ENCODE measurements at places on chromosomes 4 and X.

- DNase-seq = no peak
These were observed 197.0 kb downstream of the CAMK2D start for GRCh38 chr4:113564493-113564892.

- no peak for DNase-seq
These were observed 28.7 kb downstream of the APLN start for GRCh38 chrX:129626026-129626425.

DNA sequence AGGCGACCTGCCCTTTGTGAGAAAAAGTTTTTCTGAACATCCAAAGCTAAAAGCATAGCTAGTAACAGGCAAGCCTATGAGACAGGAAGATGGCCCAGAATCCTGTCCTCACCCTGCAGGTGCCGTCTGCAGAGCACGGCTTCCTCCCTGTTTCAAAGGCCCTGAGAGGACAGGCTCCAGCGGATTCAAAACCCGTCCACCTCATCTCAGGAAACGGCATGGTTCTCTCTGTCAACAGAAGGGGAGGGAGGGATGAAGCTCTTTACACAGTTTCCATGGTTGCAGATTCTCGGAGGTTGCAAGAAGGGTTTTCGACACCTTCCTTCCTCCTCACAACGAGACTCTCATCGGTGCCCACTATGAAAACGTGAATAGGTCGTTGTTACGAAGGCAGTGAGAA lies 8.3 kb downstream of the PPP2R3B start:
- no peak for DNase-seq

DNA sequence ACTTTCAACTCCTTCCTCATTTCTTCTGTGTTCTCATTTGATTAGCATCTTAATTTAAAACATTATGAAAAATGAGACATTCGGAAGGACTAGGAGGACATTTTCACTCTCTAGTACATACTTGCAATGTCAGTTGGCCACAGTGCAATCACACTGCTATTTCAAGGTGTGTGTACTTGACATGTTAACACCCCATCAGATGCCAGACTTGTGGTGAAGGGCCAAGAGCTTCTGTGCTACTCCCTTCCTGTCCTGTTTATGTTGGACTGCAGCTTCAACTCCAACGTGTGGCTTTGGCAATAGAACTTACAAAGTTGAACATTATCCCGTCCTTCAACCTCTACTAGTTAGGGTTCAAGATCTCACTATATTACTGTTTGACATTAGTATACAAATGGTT lies 221.0 kb downstream of the PALLD start:
- DNase-seq = no peak

- no peak for DNase-seq
These were observed 13.3 kb downstream of the OFD1 start for GRCh38 chrX:13747836-13748235.

GRCh38 chrX:33968611-33969010 lies 163.5 kb downstream of the FAM47A start:
- no peak for DNase-seq

- DNase-seq = no peak
These were observed 17.7 kb upstream of the ELOVL6 start for GRCh38 chr4:110216129-110216528.

GRCh38 chr4:74391890-74392475 lies 27.0 kb downstream of the EREG start:
- no peak for DNase-seq

DNA sequence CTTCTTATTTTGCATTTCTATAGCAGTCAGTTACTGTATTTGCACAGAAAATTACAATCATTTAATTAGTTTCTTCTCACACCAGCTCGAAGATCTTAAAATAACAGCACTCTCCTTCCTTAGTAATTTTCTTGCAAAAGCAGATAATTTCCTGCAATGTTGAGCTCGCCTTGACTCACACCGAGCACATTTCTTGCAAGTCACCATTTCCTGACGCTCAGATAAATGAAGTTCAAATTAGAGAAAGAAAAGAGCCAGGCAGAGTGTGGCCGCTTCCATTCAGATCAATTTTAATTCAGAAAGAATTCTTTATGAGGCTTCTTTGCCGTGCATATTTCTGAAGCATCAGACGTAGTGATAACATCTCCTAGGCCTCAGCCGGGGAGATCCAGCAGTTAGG lies 10.1 kb downstream of the SORCS2 start:
- no peak for DNase-seq

DNA sequence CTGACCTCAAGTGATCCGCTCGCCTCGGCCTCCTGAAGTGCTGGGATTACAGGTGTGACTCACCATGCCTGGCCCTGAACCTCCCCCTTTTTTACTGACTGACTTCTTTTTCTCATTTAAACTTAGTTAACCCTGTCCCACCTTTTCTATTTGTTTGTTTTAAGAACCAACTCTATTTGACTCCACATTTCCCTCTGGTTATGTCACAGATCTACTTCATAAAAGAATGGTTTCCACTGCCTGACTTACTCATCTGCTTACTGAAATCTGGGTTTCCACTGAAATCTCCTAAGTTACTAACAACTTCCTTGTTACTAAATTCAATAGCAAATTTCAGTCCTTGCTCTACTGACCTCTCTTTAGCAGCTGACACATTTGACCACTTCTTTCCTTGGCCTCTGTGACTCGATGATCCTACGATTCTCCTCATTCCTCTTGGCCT lies 28.0 kb upstream of the NSUN7 start:
- DNase-seq = no peak

DNA sequence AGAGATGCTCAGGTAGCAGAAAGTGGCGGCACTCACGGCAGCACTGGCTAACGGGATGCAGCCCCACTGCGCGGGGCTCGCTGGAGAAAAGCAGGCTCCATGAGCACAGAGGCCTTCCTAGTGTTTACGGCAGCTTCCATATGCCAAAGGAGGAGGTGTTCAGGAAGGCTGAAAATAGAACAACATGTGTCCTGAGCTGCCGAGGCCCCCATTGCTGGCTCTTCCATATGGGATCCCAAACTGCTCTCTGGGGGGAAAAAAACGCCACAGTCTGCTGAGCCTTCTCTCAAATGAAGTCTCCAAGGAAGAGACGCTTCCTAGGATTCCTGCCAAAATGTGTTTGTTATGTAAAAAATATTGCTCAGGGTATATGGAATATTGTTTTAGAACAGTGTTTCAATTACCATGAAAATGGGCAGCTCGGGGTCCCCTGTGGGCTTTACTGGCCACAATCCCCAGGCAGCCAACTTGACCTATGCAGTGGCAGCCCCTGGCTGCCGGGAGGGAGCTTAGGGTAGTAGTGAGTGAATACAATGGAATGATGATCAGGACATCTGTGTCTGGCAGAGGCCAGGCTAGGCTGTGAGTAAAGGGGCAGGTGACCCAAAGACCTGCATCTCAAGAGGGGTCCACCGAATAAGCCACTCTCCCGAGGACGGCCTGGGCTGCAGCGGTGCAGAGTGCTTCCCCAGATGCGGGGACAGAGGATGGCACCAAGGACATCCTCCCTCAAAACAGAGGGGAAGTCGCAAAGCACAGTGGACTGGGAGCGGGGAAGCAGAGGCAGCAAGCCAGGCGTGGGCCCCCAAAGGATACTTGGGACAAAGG lies 170.1 kb downstream of the AFAP1 start:
- DNase-seq = no peak

Measured in hindlimb muscle (tissue), 1 donor.